ENCODE measurements at places on chromosomes 6 and 20. TPM values are rescaled to one million over a fixed set of nuclear protein-coding genes. Genes with fewer than 3 reads are reported as not detected.
A peak's percentile ranks its signal among the peaks of the same experiment; 100 is the strongest.

GRCh38 chr20:2114990-2115681 lies 13.5 kb downstream of the STK35 start:
- no peaks in the 10 kb centered on the region for H3K27me3 ChIP-seq
- no peak overlapping the region for H3K27ac ChIP-seq
- DNase-seq: no peak
- no peaks in the 10 kb centered on the region for H3K4me1 ChIP-seq

DNA sequence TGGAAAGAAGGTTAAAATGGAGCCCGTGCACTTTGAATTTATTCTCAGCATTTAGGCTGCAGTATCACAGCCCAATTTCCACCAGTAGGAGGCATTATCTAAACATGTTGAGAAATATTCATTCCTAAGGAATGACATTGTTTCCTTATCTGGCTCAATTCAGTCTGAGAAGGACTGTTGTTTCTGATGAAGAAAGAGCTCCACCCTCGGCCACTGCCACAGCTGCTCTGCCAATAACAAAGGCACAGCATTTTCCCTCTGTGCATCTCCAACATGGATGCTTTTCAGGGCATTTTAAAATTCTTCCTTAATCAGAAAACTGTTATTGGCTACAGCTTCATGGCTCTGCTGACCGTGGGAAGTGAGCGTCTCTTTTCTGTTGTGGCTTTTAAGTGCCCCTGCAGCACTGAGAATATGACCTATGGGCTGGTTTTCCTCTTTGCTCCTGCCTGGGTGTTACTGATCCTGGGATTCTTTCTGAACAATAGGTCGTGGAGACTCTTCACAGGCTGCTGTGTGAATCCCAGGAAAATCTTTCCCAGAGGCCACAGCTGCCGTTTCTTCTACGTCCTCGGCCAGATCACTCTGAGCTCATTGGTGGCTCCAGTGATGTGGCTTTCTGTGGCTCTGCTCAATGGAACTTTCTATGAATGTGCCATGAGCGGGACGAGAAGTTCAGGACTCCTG lies at the start of gene CALHM5:
CALHM5 (plus strand) TSS at position 216 of the 687 bp plus-strand sequence; CDS start at position 274, 58 bp downstream.
- H3K4me1 ChIP-seq: 0 out of 2 replicates have a peak, but pooled peaks cover 4% of the 10 kb centered on the region
- H3K27me3 ChIP-seq: peaks cover 29% of the 10 kb centered on the region
- DNase-seq: peak; percentile 54
- H3K4me3 ChIP-seq: peak within 1 kb of the TSS; percentile 21
- H3K27ac ChIP-seq: no peak within 1 kb of the TSS
- no peaks in the 10 kb centered on the region for H3K36me3 ChIP-seq

GRCh38 chr6:14776307-14776706 lies 469.6 kb upstream of the JARID2 start:
- no peak overlapping the region for H3K4me3 ChIP-seq
- no peak overlapping the region for H3K27ac ChIP-seq
- no peak for DNase-seq
- no peaks in the 10 kb centered on the region for H3K4me1 ChIP-seq
- H3K36me3 ChIP-seq: no peaks in the 10 kb centered on the region

DNA sequence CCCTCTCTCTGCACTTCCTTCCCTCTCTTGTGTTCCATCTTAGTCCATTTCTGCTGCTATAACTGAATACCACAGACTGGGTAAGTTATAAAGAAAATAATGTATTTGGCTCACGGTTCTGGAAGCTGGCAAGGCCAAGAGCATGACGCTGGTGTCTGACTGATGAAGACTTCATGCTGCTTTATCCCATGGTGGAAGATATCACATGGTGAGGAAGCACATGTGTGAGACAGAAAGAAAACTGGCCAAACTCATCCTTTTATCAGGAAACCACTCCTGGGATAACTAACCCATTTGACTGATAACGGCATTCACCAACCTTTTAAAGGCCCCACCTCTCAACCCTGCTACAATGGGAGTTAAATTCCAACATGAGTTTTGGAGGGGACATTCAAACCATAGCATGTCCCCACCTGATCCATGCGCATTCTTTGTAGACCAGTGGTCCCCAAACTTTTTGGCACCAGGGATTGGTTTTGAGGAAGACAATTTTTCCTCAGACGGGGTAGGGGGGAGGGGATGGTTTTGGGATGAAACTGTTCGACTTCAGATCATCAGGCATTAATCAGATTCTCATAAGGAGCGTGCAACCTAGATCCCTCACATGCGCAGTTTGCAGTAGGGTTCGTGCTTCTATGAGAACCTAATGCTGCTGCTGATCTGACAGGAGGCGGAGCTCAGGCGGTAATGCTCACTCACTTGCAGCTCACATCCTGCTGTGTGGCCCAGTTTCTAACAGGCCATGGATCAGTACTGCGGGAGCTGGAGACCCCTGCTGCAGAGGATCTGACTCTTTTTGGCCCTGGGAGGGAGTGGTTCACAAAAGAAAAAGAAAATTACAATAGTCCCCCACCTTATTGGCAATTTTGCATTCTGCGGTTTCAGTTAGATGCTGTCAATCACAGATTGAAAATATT lies 71.7 kb upstream of the RNF24 start:
- no peak overlapping the region for H3K27ac ChIP-seq
- H3K36me3 ChIP-seq: no peaks in the 10 kb centered on the region
- peaks cover 8% of the 10 kb centered on the region for H3K4me1 ChIP-seq
- no peak for DNase-seq
- no peak overlapping the region for H3K4me3 ChIP-seq

- H3K36me3 ChIP-seq: peaks cover 6% of the 10 kb centered on the region
- DNase-seq: no peak
- H3K4me1 ChIP-seq: 0 out of 2 replicates have a peak, but pooled peaks cover 4% of the 10 kb centered on the region
Observed at GRCh38 chr6:87682310-87682709, 19.7 kb downstream of the AKIRIN2 start.

- 0 out of 2 replicates have a peak, but pooled peaks cover 3% of the 10 kb centered on the region for H3K4me1 ChIP-seq
- no peak for DNase-seq
- no peaks in the 10 kb centered on the region for H3K36me3 ChIP-seq
- H3K4me3 ChIP-seq: no peak overlapping the region
- no peak overlapping the region for H3K27ac ChIP-seq
Observed at GRCh38 chr6:138719011-138719635, 54.4 kb upstream of the CCDC28A start.

OXT gene
- total RNA-seq: not detected

CYP39A1 gene
- total RNA-seq: 0.72 TPM
